HEK293T (cell line): ENCODE measurements at places on chromosomes 2 and 18.

DNA sequence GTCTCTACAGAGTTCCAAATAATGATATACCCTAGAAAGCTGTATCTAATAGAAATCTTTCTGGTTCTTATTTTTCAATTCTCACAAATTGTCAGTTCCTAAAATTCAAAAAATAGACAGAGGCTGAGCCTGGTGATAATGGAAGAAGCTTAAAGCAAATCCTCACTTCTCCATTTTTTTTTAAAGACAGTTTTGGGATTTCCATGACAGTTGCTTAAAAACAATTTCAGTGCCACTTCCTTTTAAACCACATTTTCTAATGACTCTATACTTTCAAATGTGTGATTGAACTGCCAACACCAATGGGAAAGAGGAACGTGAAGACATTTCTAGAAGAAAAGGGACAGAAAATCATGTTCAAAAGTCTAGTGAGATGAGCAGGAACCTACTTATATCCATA, 4.0 kb downstream of the GKN2 start:
- no peak for DNase-seq

- no peak for DNase-seq
These were observed 38.2 kb upstream of the DPP4 start for GRCh38 chr2:162111958-162112850.

GRCh38 chr2:198371921-198372543, 567.6 kb downstream of the PLCL1 start:
- no peak for DNase-seq

DNA sequence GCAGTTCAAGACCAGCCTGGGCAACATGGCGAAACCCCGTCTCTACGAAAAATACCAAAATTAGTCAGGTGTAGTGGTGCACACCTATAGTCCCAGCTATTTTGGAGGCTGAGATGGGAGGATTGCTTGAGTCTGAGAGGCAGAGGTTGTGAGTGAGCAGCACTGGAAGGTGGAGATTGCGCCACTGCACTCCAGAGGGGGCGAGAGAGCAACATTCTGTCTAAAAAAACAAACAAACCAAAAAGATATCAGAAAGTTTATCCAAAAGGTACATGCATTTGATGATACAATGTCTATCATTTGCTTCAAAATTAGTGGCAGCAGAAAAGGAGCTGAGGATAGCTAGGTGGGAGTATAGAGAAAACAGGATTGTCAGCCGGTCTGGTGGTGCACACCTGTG, 39.8 kb upstream of the CABLES1 start:
- no peak for DNase-seq

- DNase-seq: no peak
These were observed at the start of gene ANKMY1 for GRCh38 chr2:240557808-240558207. ANKMY1 (minus strand) TSS chr2:240557988; CDS start chr2:240557335, 653 bp downstream.

DNA sequence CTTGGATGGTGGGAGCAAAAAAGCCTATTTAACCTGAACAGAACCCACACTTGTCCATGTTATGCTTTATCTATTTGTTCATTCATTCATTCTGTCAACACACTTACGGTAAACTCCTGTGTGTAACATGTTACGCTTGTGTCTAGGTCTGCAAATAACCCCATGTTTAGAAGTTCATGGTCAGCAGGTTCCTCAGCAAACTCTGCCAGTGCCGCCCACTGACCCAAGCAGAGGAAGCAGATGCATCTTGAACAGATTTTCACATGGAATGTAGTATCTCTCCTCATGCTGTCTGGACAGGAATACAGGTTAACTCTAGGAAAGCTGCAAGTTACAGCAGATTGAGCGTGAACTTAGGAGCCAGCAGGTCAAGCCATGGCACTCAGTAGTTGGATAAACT, 213.7 kb upstream of the COPS8 start:
- no peak for DNase-seq
